ENCODE measurements at places on chromosomes 6 and 20. TPM values are rescaled to one million over a fixed set of nuclear protein-coding genes. Genes with fewer than 3 reads are reported as not detected.

The BPI gene
- not detected for polyA plus RNA-seq

The PLA2G7 gene
- polyA plus RNA-seq, result 1.7 TPM

The DEF6 gene
- 0.66 TPM for polyA plus RNA-seq

The SMAP1 gene
- 39.3 TPM for polyA plus RNA-seq

The GSTA2 gene
- polyA plus RNA-seq, result not detected

The FRK gene
- 0.21 TPM for polyA plus RNA-seq

The ENPP4 gene
- 46.4 TPM for polyA plus RNA-seq

The TTK gene
- not detected for polyA plus RNA-seq

The HLA-DRB5 gene
- not detected for polyA plus RNA-seq

The ALDH5A1 gene
- 25.9 TPM for polyA plus RNA-seq

The MTG2 gene
- polyA plus RNA-seq, result 12.9 TPM

The COL9A1 gene
- 2.4 TPM for polyA plus RNA-seq

The NHLRC1 gene
- 2.7 TPM for polyA plus RNA-seq

The JPH2 gene
- not detected for polyA plus RNA-seq

The DEFB124 gene
- polyA plus RNA-seq, result not detected

The NR2E1 gene
- polyA plus RNA-seq, result not detected

The RBM24 gene
- not detected for polyA plus RNA-seq

The ERMARD gene
- polyA plus RNA-seq, result 19.5 TPM

The ANGPT4 gene
- not detected for polyA plus RNA-seq

The B3GALT4 gene
- 2.3 TPM for polyA plus RNA-seq

The RPP40 gene
- 27.2 TPM for polyA plus RNA-seq

The SLC52A3 gene
- not detected for polyA plus RNA-seq

The GRM1 gene
- polyA plus RNA-seq, result 200 TPM

The IRF4 gene
- polyA plus RNA-seq, result not detected

The RFX6 gene
- not detected for polyA plus RNA-seq

The MUCL3 gene
- not detected for polyA plus RNA-seq

The SOX4 gene
- 3.5 TPM for polyA plus RNA-seq

The FOXC1 gene
- polyA plus RNA-seq, result not detected

The HCRTR2 gene
- not detected for polyA plus RNA-seq

The DEFB110 gene
- polyA plus RNA-seq, result not detected

The MEI4 gene
- polyA plus RNA-seq, result 1.1 TPM

The TMEM170B gene
- polyA plus RNA-seq, result 15.2 TPM

The SMLR1 gene
- not detected for polyA plus RNA-seq

The RAET1L gene
- polyA plus RNA-seq, result not detected

The MAS1 gene
- polyA plus RNA-seq, result not detected

The TBX18 gene
- not detected for polyA plus RNA-seq

The WASF1 gene
- polyA plus RNA-seq, result 45.5 TPM

The COL9A3 gene
- polyA plus RNA-seq, result 1.8 TPM

The NHSL1 gene
- 9.3 TPM for polyA plus RNA-seq

The CD83 gene
- 85.1 TPM for polyA plus RNA-seq

The PRSS35 gene
- polyA plus RNA-seq, result not detected

The IMPG1 gene
- 0.34 TPM for polyA plus RNA-seq

The OPRM1 gene
- polyA plus RNA-seq, result 2.8 TPM

The PRR18 gene
- polyA plus RNA-seq, result 0.15 TPM

The VIP gene
- polyA plus RNA-seq, result not detected

The UBE2J1 gene
- 17.1 TPM for polyA plus RNA-seq

The WFDC5 gene
- not detected for polyA plus RNA-seq

The HTR1E gene
- polyA plus RNA-seq, result 0.58 TPM

Measured in Purkinje cell (primary cell).